ENCODE measurements at places on chromosomes 1 and 21.

GRCh38 chr1:24301785-24302175 is 17.4 kb upstream of the GRHL3 start:
- DNase-seq: no peak

- DNase-seq: no peak
These were observed 18.2 kb upstream of the RHOU start for GRCh38 chr1:228717081-228717480.

- peak; percentile 36 for DNase-seq
These were observed 129.9 kb downstream of the ZNF281 start for GRCh38 chr1:200279810-200280411.

DNA sequence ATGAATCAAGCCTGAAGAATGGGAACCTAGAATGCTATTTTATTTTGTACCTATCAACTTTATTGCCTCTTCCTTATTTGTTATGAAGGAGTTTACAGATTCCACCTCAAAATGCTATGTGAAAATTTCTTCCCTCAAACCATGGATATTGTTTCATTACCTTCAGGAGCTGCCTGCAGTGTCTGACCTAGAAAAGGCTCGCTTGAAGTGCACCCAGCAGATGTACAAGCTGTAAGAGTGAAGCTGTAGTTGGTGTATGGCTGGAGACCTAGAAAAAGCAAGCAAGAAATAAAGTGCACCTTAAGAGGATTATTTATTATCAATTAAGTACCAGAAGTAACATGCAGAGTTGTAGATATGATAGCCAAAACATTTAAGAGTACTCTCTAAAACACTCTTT is 199.4 kb downstream of the KCTD3 start:
- no peak for DNase-seq

DNA sequence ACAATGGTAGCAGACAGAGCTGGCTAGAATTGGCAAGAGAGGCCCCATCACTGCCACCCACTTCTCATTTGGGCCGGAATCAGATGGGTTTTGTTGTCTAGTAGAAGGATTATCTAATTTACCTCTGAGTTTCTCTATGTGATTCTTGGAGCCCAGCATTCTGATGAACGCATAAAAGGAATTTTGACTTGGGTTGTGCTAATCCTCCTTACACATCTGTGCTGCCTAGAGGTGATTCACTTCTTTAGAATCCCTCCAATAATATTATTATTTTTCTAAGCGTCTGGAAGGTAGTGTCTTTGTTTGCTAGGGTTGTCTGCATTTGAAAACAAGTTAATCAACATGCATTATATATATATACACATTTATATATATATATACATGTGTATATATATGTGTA is 118.1 kb downstream of the RUNX1 start:
- DNase-seq: no peak

DNA sequence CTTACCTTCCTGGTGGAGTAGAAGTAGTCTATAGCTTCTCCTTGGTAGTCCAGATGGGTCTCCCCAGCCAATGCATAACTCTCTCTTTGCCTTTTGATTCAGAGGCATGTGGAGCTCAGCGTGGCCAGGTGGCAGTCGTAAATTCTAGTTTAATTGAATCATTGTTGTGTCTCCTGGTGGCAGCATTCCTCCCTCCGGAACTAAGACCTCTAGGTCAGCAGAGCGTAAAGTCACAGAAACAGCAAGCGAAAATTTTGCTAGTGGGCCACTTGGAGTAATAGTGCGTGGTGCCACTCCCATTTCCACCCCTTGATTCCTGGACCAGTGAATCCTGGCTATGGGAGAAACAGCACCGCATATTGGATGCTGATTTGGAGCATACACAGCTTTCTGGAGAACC is 3.9 kb upstream of the TMPRSS2 start:
- DNase-seq: no peak

DNA sequence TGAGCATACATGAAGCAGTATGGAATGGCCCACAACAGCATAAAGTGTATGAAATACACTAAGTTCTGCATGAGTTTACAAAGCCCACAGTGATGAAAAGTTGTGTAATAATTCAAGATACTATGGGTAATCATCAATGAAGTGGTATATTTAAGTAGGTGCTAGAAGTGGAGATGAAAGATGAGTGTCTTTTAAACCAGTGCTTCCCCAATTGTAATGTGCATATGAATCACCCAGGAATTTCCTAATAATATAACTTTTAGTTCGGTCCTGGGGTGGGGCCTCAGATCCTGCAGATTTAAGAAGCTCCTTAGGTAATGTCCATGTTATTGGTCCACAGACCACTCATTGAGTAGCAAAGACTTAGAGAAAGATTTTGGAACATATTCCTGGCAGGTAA is 184.9 kb downstream of the DUSP10 start:
- no peak for DNase-seq

- no peak for DNase-seq
These were observed 97.5 kb upstream of the TSPAN2 start for GRCh38 chr1:115186711-115187265.

- no peak for DNase-seq
These were observed 138.8 kb upstream of the CTTNBP2NL start for GRCh38 chr1:112257043-112257835.

GRCh38 chr1:54379555-54380289 is 26.5 kb downstream of the SSBP3 start:
- no peak for DNase-seq

DNA sequence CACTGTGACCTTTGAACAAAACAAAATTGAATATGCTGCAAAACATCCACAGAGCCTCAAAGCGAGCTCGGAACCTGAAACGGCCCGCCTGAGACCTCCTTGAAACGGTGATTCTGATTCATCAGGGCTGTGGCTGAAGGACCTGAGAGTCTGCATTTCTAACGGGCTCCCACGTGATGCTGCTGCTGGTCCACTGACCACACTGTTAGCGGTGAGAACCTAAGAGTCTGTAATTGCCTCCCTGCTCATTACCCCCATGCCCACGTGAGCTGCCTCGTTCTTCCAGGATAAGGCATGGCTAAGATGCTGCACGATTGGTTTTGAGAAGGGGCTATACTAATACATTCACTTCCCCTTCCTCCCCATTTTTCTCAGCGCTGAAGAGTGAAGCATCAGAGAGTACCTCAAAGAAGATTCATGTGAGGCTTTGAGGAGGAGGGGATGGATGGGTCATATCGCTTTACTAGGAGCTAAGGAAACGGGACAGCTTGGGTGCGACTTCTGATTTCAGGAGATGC is 9.7 kb downstream of the TLR5 start:
- no peak for DNase-seq

GRCh38 chr1:169368406-169368769 is 393 bp downstream of the BLZF1 start:
- DNase-seq: peak; percentile 28

- no peak for DNase-seq
These were observed 96.5 kb downstream of the FMN2 start for GRCh38 chr1:240188139-240188538.

- no peak for DNase-seq
These were observed 15.5 kb downstream of the PROX1 start for GRCh38 chr1:214003233-214003632.
